Right renal pelvis (tissue), 4 donors: ENCODE measurements at places on chromosomes 11 and 22. TPM values are rescaled to one million over a fixed set of nuclear protein-coding genes. Genes with fewer than 3 reads are reported as not detected.

Gene HTR3A
- 0.13 TPM for polyA plus RNA-seq

GRCh38 chr11:76336597-76336996 is 44.3 kb downstream of the THAP12 start:
- no peak for DNase-seq

- no peak for DNase-seq
Measured at GRCh38 chr11:134244593-134244992, 8.6 kb downstream of the THYN1 start.

GRCh38 chr11:58647141-58647699 is 24.8 kb downstream of the CNTF start:
- no peak for DNase-seq

Gene PAMR1
- 13.9 TPM for polyA plus RNA-seq

Gene FREY1
- not detected for polyA plus RNA-seq

DNA sequence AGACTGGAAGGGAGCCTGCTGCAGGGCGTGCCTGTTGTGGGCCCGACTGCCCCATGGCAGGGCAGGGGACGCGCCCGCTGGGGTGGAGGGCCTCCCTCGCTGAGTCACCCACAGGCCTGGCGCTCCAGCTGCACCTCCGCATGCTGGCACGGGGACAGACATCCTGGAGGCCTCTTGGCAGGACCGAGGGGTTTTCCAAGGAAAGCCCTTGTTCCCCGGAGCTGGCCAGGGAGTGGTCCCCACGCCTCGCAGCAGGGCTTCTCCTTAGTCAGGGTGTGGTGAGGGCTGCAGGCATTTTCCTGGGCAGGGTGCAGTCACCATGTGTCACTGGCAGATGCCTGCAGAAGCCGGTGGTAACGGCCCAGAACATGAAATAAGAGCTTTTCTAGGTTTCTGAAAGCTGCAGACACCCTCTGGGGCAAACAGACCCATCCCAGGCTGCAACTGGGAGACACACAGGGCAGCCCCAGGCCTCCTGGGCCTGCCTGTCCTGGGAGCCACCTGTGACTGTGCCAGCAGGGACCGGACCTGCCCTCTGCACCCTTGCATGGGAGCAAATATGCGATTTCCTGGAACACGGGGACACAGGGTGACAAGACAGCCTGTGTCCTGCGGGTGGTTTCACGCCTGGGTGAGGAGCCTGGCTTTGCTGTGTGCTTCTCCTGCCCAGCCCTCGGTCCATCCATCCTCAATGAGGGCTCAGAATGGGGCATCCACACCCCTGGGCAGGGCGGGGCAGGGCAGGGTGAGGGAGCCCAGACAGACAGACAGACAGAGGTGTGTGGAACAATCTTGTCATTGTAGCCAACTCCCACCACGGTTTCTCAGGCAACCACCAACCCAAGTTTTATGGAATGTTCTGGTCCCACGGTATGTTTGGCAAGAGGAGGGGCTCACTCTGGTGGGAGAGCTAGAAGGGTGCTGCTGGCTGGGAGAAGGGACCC is 43.2 kb upstream of the FADD start:
- DNase-seq: no peak

DNA sequence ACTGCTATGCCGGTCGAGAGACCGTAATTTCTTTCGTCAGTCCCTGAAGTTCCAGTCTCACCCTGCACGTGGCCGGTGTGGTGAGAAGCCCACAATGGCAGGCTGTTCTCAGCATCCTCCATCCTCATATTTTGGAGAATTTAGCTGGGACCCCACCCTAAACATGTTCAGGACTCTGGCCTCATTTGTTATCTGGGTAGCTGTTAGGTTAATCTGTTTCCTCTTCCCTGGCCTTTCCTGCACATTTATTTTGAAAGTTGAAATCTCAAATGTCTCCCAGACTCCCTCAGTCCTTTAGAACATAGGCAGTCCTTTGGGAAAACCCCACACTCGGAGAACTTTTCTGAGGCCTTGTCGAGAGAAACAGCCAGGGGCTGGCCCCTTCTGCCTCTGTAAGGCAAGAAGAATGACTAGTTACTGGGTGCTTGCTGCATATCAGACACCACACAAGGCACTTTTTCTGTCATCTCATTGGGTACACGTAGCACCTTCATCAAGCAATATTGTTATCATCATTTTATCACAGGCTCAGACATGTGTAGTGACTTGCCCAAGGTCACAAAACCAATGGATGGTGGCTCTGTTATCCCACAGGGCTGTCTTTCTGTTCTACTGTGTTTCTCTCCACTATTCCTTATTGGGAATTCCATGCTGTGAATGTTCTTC is 109.3 kb upstream of the CRYBB3 start:
- DNase-seq: no peak

GRCh38 chr11:27688076-27688475 is 12.2 kb downstream of the BDNF start:
- no peak for DNase-seq

Gene AGBL2
- polyA plus RNA-seq: 10.5 TPM

Gene PKP3
- polyA plus RNA-seq: 7.4 TPM

Gene DRD4
- 5.7 TPM for polyA plus RNA-seq

- no peak for DNase-seq
Measured at GRCh38 chr11:115905341-115906000, 401.3 kb upstream of the CADM1 start.

- no peak for DNase-seq
Measured at GRCh38 chr22:26990503-26991189, 333.3 kb downstream of the MIAT start.

GRCh38 chr11:113989381-113989780 is 14.5 kb downstream of the HTR3A start:
- DNase-seq: no peak

GRCh38 chr11:37264060-37264459 is 666.0 kb upstream of the RAG2 start:
- no peak for DNase-seq

DNA sequence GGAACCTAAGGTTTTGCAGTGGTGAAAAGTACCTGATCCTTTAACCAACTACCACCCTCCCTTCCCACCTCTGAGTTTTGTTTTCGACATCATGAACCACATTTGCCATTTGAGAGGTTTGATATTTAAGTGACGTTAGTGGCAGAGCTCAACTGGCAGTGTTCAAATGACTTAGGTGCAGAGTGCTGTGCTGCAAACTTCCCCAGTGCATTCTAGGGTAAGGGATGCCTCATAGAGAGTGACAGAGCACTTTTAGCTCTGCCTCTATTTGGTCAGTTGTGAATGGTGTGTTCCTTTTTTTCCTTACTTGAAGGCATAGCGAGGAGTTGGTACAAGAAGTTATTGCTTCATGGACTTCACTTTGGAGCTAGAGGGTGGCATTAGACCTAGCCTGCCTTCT is 9.4 kb downstream of the BMAL1 start:
- no peak for DNase-seq

Gene SLC43A3
- 22.1 TPM for polyA plus RNA-seq
